Midbrain (tissue), 1 donor: ENCODE measurements at places on chromosomes 5 and 9.

DNA sequence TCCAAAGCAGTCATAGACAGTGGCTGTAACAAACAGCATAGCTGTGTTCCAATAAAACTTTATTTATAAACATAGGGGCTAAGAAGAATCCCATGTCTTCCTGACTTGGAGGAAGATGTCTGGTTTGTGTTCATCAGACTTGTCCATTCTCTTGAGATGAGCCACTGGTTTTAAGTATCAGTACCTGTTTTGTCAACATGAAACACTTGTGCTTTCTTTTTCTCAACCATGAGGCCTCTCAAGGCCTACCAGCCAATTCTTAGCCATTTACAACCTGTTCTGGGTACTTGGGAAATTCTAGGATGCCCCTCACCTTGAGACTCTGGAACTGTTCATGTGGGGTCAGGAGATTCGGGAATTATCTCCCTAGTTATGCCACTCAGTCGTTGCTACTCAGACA is 154.3 kb upstream of the PPP1R2B start:
- no peak for DNase-seq

- DNase-seq, result peak; percentile 97
Observed at GRCh38 chr9:136977223-136977622, at the start of gene PTGDS. PTGDS (plus strand) TSS chr9:136977504; CDS start chr9:136977579, 75 bp downstream.

DNA sequence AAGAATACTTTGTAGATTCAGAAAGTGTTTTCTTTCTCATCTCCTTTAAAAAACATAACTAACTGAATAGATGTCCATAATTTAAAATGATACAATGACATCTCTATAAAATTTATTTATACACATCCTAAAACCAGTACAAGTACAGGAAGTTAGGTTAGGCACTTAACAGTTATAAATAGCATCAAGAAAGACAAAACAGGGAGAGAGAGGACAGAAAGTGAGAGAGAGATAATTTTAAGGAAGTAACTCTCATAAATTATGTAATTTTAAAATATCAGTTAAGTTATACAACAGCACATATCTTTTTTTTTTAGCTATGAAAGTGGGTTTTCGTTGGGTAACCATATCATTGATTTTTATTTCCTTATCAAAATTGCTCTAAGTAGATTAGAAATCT is 1068.6 kb downstream of the TAF11L14 start:
- no peak for DNase-seq

GRCh38 chr5:95068289-95068910 is 216.5 kb downstream of the MCTP1 start:
- no peak for DNase-seq

DNA sequence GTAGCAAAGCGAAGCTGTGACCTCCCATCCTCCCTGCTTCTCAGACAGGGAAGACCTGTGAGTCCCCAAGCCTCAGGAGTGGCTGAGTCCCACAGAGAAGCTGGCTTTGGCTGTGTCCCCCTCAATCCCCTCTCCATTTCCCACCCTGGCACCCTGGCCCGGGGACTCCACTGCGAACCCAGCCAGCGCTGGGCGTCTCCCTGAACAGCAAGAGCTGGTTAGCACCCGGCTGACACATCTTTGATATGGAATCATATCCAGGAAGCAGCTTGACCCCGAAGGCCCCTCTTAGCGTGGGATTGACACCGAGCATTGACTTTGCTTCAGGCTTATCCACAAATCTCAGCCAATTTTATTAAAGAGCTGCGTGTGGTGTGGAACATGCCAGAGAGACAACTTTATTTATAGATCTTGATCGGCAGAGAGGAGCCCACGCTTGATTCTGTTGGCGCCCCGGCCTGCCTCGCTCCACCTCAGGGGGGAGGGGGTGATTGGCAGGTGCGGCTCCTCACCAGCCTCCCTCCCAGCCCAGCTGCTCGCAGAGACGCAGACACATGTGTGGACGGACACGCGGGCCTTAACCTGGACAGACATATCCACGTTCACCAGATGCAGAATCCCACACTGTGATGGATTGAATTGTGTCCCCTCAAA is 120.7 kb upstream of the MVB12B start:
- DNase-seq, result no peak

DNA sequence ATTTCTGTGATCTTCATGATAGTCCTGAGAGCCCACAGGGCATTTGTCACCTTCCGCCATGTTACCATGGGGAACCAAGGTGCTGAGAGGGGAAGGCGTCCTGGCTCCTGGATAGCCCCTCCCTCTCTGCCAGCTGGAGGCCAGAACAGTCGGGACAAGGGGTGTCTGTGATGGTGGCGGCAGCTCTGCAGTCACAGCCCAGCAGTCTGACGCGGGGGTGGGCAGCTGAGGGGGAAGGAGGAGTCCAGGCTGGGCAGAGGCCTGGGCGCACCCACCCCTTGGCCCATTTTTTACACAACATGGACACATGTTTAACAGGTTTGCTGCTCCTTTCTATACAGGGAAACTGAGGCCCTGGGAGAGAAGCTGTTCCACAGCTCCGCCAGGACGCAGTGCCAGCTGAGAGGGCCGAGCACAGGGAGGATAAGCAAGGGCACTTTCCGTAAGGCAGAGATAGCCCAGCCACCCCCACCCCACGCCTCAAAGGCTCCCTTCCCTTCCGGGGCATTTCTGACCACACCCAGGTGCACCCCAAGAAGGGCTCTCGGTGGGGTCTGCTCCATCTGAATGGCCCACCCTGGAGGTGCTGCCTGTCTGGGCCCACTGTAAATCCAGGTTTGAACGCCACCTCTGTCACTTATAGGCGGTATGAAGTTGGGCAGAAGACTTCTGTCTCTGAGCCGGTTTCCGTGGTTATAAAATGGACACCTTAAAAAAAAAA is 17.1 kb downstream of the LRRC8A start:
- peak; percentile 47 for DNase-seq
